ENCODE measurements at places on chromosomes 13 and 19.

- DNase-seq: no peak
Measured at GRCh38 chr19:10730932-10731331, 13.1 kb downstream of the DNM2 start.

DNA sequence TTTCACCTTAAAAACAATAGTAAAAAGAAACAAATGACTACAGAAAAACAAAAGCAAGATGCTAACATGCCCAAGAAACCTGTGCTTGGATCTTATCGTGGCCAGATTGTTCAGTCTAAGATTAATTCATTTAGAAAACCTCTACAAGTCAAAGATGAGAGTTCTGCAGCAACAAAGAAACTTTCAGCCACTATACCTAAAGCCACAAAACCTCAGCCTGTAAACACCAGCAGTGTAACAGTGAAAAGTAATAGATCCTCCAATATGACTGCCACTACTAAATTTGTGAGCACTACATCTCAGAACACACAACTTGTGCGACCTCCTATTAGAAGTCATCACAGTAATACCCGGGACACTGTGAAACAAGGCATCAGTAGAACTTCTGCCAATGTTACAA is 6.0 kb downstream of the CKAP2 start:
- DNase-seq: no peak

DNA sequence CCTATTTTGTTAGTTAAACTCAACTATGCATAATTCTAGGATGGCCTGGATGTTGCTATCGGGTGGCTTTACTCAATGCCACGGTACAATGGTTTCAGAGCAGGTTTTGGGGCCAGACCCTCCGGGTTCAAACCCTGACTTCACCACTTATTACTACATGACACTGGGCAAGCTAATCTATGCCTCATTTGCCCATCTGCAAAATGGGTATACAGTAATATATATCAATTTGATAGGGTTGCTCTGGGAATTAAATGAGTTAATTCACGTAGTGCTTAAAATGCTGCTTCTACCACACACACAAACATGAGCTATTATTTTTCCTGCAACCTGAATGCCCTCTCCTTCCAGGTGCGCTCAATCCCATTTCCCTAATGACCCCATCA is 839 bp downstream of the ESD start:
- no peak for DNase-seq

GRCh38 chr13:50691681-50692263 is 151.7 kb downstream of the DLEU7 start:
- no peak for DNase-seq

DNA sequence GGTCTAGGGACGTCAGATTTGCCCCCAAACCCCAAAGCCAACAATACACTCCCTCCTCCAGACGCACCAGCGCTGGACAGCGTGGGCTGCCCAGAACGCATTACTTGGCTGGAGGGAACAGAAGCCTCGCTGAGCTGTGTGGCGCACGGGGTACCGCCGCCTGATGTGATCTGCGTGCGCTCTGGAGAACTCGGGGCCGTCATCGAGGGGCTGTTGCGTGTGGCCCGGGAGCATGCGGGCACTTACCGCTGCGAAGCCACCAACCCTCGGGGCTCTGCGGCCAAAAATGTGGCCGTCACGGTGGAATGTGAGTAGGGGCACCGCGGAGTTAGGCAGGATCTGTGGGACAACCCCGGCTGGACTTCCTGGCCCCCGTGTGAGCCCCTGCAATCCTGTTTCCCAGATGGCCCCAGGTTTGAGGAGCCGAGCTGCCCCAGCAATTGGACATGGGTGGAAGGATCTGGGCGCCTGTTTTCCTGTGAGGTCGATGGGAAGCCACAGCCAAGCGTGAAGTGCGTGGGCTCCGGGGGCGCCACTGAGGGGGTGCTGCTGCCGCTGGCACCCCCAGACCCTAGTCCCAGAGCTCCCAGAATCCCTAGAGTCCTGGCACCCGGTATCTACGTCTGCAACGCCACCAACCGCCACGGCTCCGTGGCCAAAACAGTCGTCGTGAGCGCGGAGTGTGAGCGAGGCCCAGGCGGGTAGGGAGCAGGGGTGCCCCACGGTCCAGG is 4.0 kb downstream of the ICAM5 start:
- DNase-seq: no peak

DNA sequence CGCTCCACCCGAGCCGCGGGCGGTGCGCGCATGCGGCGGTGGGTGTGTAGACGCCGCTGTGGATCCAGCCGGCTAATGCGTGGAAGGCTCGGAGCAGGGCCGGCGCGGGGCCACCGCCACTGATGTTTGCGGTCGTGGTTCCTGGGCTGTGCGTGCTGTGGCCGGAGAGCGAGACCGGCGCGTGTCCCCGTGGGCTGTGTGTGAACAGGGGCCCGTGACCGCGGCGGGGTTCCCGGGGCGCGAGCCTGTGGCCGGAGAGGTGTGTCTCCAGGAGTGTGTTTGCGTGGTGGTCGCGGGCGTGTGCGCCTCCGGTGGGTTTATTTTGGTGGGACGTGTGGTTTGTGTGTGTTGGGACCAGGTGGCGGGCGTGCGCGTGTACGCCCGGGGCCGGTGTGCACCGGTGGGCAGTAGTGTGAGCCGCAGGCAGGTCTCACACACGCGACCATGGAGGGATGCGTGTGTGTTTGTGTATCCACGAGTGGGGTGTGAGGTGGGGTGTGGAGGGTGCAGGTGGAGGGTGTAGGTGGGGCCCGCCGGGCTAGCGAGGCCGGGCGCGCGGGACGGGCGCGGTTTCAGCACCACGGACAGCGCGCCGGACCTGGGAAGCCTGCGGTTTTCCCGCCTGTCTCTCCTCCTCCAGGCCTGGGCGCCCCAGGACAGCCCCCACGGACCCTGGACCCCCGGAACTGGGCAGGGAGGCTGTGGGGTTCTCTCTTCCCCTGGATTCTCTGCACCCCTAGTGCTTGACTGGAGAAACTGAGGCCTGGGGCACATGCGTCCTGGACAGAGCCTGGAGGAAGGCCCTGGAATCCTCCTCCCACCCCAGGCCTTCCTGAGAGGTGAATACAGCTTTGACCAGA is 1.6 kb downstream of the HCN2 start:
- no peak for DNase-seq

DNA sequence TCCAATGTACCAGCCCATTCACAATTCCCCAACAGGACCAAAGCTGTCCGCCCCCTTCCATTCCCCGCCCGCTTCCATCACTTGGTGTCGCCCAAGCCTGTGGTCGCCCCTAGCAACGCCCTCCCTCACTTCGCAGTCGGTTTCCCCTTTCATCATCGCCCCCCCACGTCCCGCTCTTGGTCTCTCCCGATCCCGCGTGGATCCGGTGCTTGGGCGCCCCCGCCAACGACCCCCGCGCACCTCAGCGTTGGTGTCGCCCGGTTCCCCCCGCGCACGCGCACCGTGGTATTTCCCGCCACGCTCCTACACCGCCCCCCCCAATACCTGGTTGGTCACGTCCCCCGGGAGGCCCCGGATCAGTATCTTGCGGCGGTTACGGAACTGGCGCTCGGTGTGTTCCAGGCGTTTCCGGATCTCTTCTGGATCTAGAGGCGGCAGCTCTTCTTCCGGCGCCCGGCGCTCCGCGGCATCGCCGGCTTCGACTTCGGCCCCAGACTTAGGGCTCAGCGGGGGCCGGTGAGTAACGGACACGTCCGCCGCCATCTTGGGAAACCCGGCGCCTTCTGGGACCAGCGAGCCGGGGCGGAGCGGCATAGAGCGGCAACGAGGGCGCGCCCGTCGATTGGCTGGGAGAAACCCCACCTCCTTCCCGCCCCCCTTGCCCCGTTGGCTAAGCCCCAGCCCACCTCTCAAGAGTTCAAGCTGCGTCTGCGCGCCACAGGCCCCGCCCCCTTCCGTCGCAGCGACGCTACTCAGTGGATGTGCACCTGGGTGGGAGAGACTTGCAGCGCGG is at the start of gene RAVER1:
Gene RAVER1, minus strand, starts transcription at position 565 of the 793 bp plus-strand sequence. Its CDS starts 22 bp downstream, at position 543.
- DNase-seq: peak; percentile 99
